T-helper 17 cell (primary cell): ENCODE measurements at places on chromosomes 6 and 20. TPM values are rescaled to one million over a fixed set of nuclear protein-coding genes. Genes with fewer than 3 reads are reported as not detected.

The IL17A gene
- 0.68 TPM for total RNA-seq

The GSTA3 gene
- total RNA-seq: not detected

The BPI gene
- not detected for total RNA-seq

The ANKRD66 gene
- not detected for total RNA-seq

The EPB41L1 gene
- total RNA-seq: 0.40 TPM

The LHFPL5 gene
- total RNA-seq: not detected

The ZNF311 gene
- total RNA-seq: 0.40 TPM

DNA sequence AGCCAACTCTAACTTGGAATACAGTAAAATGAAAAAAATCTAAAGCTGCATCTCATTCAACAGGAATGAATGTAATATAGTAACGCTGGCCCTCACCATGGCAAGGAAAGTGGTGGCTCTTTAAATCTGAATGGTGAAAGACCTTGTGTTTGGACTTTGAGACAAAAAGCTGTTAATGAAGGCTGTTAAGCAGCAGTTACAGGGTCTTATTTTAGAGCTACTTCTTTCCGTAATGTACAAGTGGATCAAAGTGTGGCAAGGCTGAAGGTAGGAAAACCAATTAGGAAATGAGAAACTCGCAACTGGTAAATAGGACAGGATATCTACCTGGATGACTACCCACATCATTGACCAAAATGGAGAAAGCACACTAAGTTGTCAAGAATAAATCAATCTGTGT, 11.6 kb upstream of the TRIM39 start:
- DNase-seq: no peak

DNA sequence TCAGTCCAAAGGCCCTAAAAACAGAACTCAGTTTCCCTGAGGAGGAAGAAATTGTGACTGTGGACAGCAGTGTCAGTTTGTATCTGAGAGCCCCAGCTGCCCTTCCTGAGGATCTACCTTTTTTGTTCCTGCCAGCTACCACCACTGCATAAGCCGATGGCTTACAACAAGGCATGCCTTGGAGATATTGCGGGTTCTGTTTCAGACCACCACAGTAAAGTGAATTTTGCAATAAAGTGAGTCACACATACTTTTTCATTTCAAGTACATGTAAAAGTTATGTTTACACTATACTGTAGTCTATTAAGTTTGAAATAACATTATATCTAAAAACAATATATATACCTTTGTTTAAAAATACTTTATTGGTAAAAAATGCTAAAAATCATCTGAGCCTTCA, 9.6 kb upstream of the CST3 start:
- DNase-seq: no peak

GRCh38 chr20:39568109-39568508, 606.0 kb downstream of the DHX35 start:
- DNase-seq: no peak

GRCh38 chr6:112029045-112029822, 24.7 kb upstream of the CCN6 start:
- DNase-seq: peak; percentile 52
